ENCODE measurements at places on chromosomes 5 and 9.

- DNase-seq = no peak
Observed at GRCh38 chr5:92678640-92679039, 902.4 kb downstream of the NR2F1-AS1 start.

DNA sequence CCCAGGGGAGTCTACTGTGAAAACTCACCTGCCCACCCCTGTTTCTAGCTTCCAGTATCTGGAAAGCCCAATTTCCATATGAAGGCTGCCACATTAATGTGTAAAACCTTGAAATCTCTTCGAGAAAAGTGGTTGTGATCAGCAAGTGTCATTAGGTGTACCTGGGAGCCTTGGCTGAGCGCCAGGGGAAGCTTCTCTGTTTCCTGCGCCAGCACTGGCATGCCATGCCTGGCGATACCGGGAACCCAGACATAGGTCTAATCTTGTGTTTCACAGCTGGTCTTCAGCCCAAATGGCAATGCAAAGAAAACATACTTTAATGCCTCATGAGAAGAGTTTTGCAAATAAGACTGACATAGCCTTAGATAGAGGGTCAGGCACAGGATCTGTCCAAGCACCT is 101.6 kb downstream of the TENT4A start:
- no peak for DNase-seq

GRCh38 chr5:1124205-1125029 is 12.6 kb upstream of the SLC12A7 start:
- DNase-seq = no peak

DNA sequence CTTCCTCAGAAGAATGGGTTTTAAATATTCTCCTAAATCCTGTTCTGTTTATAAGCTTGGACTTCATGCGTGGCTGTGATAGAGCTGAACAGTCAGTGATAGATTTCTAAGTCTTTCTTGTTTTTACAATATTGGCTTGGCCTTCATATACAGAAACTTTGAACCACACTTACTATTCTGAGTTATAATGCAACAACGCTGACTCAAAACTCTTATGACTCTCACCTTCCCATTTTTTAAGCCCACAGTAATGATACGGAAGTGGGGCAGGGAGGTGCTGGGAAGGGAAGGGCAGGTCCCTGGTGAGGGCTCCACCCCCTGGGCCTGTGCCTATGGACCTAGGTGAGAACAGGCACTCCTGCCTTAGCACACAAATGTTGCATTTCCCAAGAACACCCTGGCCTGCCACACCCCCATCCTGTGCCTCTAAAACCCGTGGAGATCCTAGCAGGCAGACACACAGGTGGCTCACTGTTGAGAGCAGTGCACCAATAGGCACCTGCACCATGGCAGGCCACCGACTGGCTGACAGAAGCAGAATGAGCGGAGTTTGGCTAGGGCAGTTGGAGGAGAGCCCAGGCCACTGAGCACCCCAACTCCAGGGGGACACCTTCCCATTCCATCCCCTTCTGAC is 376.7 kb downstream of the GABRG2 start:
- no peak for DNase-seq

DNA sequence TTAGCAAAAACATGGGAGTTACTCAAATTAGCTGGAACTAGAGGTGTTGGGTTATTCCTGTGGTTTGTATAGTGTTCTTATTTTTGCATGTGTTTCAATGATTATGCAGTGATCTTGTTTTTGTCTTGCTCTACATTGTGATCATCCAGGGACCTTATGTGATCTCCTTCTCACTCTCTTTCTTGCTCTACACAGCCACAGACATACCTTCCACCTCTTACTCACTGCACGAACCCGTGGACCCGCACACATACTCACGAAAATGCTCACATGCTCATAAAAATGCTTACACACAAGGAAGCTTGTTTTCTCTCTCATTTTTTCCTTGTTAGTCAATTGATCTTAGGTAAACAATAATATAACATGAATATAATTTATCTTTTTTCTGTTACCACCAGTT is 187.1 kb downstream of the KDM4C start:
- DNase-seq = no peak

DNA sequence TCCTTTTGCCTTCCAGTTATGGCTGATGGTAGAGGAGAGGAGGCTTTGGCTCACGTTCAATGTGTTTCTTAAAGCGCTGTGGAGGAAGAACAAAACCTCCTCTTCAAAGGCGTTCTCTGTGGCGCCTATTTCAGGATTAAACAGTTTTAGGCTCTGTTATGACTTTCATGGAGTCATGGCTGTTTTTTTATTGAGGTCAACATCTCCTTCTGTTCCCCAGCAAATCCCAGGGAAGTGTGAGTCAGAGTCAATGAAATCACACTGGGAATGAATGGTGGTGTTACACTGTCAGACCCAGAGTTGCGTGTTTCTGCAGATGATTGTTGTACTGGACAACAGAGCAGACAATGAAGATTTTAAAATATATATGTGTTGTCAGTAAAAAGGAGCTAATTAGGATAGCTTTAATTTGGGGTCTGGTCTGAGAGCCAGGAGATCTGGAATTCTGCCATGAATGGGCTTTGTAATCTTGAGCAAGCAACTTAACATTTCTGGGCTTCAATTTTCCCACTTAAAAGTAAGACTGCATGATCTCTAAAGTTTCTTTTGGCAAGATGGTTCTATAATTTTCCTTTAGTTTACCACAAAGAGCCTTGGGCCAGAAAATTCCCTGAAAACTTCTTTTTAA is 240.7 kb downstream of the CSNK1G3 start:
- DNase-seq = no peak

DNA sequence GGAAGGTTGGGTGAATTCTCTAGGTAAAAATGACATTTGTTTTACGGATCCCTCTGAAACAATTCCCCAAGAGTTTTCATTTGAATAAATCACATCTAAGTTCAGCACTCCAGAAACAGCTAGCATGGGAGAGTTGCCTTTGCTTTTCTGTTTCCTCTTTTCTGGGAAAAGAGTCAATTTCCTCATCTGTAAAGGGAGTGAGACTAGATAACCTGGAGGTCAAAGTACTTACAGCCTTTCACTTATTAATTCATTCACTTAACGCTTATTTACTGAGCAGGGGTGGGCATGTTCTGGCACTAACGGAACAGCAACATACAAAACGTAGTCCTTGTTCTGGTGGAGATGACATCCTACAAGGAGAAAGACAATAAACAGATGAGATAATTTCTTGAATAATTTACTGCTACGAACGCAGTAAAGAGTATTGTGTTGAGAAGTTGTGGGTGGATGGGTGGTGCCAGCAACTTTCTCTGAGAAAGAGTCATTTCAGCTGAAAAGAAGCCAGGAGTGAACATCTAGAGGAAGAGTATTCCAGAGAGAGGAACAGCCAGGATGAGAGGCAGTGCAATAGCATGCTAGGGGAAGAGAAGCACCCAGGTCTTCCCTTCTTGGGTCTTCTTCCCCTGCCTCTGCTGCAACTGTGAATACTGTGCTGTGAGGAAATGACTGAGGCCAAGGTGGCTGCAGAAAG is 335.6 kb downstream of the ZSWIM6 start:
- DNase-seq = no peak

GRCh38 chr5:55051357-55051756 is 27.3 kb downstream of the GZMK start:
- DNase-seq = no peak

GRCh38 chr9:20559231-20559890 is 62.9 kb downstream of the MLLT3 start:
- DNase-seq = no peak

DNA sequence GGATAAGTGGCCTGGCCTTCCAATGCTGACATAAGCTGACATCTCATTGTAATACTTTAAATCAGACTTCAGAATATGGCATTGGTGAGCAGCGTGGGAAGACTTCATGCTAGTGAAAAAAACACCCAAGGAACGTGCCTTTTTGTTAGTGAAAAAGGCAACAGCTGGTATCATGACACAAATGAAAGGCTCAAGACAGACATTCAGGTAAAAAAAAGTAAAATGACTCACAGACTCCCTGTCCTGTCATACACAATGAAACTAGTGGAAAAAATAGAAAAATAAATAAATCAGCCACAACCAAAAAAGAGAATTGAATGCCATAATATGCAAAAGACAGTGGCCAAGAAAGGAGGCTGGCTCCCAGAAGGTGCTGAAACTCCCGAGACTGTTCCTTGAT is 24.4 kb upstream of the PPP1R2B start:
- DNase-seq = no peak

DNA sequence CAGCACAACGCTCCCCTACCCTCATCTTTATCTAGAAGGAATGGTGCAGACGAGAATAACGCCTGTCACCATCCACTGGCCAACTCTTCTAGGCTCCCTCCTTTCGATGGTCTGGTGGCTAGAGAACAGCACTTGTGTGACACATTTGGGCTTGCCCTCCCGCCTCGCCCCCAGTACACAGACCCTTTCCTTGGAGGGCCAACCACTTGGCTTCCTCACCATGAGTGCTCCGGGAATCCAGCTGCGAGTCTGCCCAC is 1.4 kb downstream of the GNAQ start:
- DNase-seq = no peak

- DNase-seq = no peak
Observed at GRCh38 chr5:158837908-158838307, 261.8 kb downstream of the EBF1 start.

DNA sequence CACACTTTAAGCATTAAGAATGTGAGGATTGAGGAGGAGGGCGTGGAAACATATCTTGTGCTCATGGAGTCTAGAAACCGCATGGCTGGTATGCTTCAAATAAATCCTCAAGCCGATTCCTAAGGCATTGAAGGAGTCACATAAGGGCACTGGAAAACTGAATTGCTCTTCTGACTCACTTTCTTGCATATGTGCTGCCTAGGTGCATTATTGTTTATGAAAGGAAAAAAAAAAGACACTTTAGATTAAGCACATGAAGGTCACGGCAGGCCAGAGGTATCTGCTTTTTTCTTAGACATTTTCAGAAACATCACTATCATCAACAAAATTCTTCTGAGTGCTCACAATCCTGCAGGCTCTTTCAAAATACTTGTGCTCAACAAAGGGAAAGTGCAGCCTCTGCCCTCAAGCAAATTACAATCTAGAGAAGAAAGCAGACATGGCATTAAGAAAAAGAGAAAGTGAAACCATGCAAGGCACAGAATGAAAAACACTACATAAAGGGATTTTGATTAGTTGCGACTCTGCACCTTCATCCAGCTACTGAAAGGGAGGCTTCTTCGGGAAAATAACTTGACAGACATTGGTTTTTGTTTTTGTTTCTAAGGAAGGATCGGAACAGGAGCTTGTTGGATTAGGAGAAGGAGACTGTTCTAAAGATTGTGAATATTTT is 2117.6 kb downstream of the MAT2B start:
- no peak for DNase-seq

DNA sequence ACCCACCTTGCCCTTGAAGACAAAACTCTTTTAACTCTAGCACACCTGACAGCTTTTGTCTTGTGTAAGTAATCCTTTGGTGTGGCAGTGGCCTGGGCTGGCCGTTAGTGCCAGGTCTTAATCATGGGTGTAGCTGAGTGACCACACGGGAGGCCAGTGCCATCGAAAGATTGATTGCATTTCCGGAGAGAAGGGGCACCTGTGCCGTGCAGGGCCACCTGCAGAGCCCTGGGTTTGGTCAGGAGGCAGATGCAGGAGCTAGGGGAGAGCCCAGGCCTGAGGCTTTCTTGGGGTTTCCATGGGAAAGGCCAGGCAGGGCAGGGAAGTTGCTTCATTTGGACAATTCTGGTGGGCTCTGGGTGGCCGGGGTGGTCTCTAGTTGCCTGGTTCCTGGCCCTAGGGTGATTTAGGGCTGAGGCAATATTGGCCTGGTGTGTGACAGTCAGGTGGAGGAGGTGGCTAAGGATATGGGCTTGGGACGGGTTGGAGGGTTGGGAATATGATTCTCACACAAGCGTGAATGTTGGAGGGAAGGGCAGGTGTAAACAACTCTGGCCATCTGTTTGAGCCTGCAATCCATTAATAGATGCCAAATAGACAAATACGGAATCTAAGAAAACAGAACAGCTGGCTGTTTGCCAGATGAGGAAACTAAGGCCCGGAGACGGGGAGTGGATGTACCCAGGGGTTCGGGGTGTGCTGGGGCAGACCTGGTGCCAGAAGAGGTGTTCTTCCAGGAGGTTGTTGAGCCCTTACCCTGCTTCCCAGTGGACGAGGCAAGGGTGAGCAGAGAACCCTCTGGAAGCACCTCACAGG is 4.6 kb downstream of the DBH start:
- peak; percentile 94 for DNase-seq

GRCh38 chr5:157362982-157363381 is 97.0 kb upstream of the NIPAL4 start:
- no peak for DNase-seq

DNA sequence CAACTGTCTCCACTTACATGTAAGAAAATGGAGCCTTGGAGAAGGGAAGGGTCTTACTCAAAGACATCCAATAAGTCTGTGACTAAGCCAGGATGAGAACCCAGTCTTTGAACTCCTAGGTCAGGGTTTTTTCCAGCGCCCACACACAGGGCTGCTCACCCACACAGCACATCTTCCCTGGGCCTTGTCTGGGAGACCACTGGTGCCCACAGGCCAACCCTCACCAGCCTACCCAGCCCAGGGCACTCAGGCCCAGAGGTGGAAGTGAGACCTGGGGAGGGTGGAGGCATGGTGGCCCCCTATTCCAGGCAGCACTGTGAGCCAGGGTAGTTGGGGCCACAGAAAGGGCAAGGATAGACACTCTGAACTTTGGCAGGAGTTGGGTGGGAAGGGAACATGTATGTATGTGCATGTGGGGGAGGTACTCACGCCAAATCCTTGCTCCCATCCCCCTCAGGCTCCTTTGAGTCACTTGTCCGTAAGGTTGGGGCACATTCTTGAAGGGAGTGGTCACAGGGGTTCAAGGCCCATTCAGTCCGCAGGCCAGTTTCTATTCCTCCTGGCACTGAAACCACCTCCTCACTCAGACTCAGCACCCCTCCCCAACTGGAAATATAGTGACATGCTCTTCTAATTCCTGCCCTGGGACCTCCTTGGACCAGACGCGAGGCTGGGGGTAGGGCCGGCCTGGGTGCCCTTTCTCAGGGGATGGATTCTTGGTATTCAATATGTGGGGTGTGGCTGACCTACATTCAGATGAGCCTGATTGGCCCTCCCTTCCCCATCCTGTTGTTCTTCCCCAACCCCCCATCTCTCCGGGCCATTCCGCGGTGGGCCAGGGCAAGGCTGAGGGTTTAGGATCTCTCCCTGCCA is 2.9 kb upstream of the SLC4A9 start:
- no peak for DNase-seq

DNA sequence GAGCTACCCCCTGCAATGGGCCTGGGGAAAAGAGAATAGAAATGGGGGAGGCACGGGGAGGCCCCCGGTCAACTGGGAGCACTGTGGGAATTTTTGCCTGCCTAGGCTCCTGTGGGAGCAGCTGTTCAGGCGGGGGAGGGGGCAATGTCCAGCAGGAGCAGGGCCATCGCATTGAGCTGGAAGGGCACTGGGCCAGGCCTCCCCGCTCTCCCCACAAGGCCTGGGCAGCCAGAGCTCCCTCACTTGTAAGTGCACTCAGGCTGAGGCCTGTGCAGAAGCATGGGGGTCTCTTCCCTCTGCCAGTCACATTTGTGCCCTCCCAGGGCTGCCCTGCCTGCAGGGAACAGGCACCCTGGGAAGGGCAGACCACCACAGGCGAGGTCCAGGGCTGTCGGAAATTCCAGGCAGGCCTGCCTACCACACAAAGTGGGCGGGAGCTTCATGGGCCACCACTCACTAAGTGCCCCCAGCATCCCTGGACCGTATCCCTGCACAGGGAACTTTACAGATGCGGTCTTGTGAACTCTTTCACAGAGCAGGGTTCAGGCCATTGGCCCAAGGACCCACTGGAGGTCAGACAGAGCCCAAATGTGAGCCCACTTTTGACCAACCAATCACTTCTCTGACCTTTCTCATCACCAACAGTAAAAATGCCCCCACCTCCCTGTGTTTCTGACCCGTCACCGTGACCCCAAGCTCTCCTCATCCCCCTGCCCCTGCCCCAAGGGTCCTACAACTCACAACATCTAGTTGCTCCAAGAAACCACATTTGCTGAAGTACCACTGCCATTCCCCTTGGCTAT is 1.0 kb upstream of the CFAP157 start:
- no peak for DNase-seq
